Inflammatory macrophage (primary cell): ENCODE measurements at places on chromosomes 2 and 18.

GRCh38 chr2:157466764-157467163, 22.9 kb upstream of the CYTIP start:
- peak; percentile 67 for DNase-seq

- DNase-seq: peak; percentile 84
Measured at GRCh38 chr2:65724336-65724735, 291.9 kb upstream of the SPRED2 start.

- peak; percentile 9 for DNase-seq
Measured at GRCh38 chr18:34493566-34494358, 216.3 kb upstream of the DTNA start.

DNA sequence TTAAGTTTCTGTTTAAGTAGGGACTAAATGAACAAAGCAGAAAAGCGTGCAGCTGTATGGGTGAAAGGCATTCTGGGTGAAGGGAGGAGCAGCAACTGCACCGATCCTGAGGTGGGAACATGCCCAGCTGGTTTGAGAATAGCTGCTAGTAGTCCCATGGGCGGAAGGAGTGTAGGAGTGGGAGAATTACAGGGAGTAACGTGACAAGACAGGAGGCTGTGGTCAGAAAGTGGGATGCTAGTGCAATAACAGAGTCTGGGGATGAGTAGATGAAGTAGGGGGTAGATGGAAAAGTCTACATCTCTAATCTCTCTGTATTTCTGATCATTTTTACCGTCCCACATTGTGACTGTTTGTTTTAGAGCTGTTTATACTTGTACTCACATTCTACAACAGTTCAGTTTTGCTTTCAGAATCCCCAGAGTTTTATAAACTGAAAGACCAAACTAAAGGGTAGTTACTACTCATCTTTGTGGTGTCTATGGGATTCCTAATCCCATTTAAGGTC, 118.9 kb downstream of the LCLAT1 start:
- no peak for DNase-seq

GRCh38 chr2:241609859-241610793, 26.8 kb downstream of the THAP4 start:
- peak; percentile 74 for DNase-seq

GRCh38 chr18:45069546-45069945, 388.9 kb downstream of the SETBP1 start:
- no peak for DNase-seq
